Hindlimb muscle (tissue), 1 donor: ENCODE measurements at places on chromosomes 3 and 15. TPM values are rescaled to one million over a fixed set of nuclear protein-coding genes. Genes with fewer than 3 reads are reported as not detected.

GRCh38 chr15:35145336-35145735 lies 60.2 kb upstream of the NANOGP8 start:
- no peak for DNase-seq

GRCh38 chr3:133996251-133996661 lies 33.5 kb downstream of the SLCO2A1 start:
- no peak for DNase-seq

- no peak for DNase-seq
Observed at GRCh38 chr3:16236856-16237393, 27.8 kb downstream of the DPH3 start.

GRCh38 chr15:90869140-90869541 lies 753 bp downstream of the FURIN start:
- DNase-seq = no peak

DNA sequence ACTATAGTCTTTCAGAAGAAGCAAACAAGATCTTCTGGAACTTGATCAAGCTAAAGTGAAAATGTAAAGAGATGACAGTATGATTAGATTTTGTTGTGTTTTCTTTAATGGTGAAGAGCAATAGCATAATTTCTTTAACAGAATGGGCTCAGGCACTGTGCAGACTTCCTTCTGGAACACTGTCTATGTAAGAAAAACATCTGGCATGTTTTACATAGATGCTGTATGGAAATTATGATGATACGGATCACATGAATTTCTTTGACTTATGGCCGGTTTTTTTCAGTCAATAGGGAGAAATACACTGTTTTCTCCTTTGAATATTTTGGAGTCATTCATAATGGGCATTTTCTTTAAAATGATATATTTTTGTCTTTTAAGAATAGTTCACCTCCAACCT lies 42.6 kb downstream of the PHLDB2 start:
- DNase-seq = peak; percentile 60

GRCh38 chr3:135650309-135650708 lies 315.2 kb upstream of the PPP2R3A start:
- DNase-seq = no peak

DNA sequence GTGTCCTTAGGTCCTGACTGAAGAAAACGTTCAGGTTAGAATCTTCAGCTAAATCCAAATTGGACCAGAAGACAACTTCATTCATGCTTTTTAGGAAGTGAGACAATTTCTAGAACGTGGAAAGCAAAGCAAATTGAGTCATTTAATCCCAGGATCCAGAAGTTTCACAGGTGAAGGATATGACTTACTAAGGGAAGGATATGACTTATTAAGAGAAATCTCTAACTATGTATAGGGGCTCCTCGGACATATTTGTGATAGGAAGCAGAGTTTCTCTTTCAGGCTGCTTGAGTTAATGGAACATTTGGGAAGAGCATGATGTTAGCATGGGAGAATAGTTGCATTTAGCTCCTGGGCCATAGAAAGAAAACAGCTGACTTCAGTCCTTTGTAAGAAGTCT lies 16.1 kb upstream of the PLOD2 start:
- DNase-seq = no peak

DNA sequence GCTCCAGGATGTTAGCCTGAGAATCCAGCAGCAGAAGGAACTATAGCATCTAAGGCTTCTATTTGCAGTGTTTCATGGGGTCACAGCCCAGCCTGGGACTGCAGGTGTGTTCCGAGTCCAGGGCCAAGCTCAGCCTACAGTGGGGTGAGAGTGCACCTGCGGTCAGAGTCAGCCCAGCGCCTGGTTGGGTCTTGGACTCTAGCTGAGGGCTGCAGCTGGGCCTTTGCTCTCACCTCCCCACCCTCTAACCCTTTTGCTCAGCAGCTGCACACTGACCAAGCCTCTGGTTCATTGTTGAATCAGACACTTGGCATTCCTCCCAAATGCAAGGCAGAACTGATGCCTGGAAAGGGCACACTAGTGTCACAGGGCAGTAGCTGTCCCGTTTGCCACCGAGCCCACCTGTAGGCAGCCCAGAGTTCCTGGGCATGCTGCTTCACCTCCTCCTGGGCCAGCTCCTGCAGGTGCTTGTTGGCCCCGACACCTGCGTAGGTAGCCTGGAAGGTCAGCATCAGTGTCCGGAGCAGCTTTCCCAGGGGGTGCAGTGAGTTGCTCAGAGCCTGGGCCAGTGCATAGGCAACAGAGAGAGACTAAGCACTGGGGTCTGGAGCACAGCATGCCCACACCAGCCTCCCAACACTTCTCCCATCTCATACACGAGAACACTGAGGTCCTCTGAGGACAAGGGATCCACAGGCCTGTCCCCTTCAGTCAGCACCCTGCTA lies 17.5 kb downstream of the ALS2CL start:
- DNase-seq = no peak

DNA sequence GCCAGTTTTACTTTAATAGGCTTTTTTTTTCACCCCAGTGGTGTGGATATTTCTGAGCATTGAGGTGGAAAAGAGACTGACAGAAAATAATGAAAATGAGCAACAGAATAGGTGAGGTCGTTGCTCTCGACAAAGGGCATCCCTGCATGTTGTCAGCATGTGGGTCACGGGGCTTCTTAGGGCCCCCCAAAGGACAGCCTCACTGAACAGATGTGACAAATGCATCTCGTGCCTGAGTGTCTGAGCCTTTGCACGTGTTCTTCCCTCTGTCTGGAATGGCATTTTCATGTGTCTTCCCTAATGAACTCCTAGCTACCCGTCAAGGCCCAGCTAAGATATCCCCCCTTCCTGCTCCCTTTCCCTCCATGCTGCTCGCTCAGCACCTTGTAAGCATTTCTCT lies 31.8 kb downstream of the FAH start:
- no peak for DNase-seq

- peak; percentile 72 for DNase-seq
Observed at GRCh38 chr15:92324101-92324963, 69.3 kb upstream of the ST8SIA2 start.

GRCh38 chr3:71172951-71173350 lies 410.6 kb downstream of the FOXP1 start:
- no peak for DNase-seq

DNA sequence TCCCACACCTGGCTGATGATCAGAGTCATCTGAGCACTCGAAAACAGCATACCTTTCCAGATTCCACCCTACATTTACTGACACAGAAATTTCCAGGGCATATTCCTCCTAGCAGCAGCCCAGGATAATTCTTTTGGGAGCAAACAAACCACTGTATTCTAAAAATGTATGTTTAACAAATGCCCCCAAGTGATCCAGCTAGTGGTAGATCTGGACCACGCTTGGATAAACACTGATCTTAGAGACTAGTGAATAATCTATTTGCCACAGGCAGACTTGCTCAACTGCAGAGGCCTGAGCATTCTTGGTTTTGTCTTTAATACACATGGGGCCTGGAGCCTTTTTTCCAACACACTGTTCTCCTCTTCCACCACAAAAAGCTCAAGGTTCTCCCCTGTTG lies 89.6 kb downstream of the TM4SF4 start:
- DNase-seq = no peak

- DNase-seq = no peak
Observed at GRCh38 chr3:101036213-101036618, 43.0 kb upstream of the ABI3BP start.

DNA sequence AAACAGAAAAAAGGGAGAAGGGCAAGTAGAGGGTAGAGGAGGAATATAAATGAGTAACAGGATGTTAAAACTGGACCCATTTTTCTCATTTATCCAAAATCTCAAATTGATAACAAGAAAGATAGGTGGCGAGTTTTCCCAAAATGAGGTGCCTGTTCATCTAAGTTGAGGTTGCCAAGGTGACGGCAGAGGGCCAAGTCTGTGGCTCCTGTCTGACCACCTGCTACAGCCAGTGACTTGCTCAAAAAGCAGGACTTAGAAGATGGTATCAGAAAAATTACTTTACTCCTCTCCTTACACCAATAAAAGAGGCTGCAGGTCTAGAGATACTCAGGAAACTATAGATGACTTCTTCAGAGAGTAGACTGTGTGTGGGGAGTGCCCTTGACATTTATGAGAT lies 137.6 kb upstream of the ZNF385D start:
- no peak for DNase-seq

DNA sequence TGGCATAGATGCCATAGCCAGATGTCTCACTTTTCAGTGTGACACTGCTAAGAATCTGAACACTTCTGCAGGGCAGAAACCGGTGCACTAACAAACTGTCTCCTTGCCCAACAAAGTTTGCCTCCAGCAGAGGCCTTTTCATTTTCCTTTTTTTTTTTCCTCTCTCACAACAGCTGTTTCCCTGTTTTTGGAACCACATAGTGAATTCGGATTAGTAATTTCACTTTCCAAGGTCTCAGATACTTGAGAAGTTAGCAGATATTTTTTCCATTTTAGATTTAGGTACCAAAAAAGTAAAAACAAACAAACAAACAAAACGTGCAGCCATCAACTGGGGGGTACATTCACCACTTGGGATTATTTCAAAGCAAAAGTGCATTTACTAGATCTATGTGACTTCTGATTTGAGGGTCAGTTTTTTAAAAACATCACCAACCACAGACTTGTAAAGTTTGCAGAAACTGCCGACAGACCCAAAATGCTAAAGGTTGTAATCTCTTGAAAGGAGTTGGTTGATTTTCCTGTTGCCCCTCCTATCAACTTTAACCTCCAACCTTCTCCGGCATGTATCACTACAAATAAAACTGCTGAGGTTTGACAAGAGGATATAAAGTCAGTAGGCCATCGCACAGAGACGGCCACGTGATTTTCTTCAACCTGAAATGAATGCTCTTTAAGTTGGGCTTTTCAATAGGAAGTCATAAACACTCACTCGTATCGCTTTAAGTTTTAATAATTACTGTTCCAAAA lies 169.1 kb downstream of the CDIN1 start:
- DNase-seq = peak; percentile 13

GRCh38 chr3:110139048-110139447 lies 801.7 kb upstream of the DPPA4 start:
- no peak for DNase-seq

- DNase-seq = no peak
Observed at GRCh38 chr3:78857494-78858111, 910.2 kb downstream of the ROBO1 start.

GRCh38 chr15:36878684-36879262 lies 221.6 kb downstream of the MEIS2 start:
- no peak for DNase-seq

DNA sequence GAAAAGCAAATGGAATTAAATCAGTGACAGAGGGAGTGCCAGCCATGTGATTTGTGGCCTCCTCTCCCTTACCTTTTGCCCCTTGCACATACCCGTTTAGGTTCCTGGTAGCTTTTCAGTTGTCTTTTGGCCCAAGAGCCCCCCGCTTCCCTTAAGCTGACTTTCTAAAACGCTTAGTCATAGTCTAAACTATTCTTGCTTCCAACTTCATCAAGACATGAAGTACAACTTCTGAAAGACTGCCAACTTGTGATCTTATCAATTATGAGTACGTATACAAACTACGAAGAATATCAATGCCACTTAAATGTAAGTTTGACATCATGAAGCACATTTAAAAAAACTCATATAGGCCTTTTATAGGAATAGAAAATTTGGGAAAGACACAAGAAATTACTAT lies 61.9 kb downstream of the EIF3J start:
- DNase-seq = no peak

The FEZF2 gene
- polyA plus RNA-seq = not detected

The LRRC49 gene
- polyA plus RNA-seq = 5.9 TPM
